Stimulated activated CD8-positive, alpha-beta memory T cell treated with anti-CD3 and anti-CD28 coated beads, Interleukin-7, amount 100 ng/mL, for 1 hour (primary cell): ENCODE measurements at places on chromosomes 2 and 18.

DNA sequence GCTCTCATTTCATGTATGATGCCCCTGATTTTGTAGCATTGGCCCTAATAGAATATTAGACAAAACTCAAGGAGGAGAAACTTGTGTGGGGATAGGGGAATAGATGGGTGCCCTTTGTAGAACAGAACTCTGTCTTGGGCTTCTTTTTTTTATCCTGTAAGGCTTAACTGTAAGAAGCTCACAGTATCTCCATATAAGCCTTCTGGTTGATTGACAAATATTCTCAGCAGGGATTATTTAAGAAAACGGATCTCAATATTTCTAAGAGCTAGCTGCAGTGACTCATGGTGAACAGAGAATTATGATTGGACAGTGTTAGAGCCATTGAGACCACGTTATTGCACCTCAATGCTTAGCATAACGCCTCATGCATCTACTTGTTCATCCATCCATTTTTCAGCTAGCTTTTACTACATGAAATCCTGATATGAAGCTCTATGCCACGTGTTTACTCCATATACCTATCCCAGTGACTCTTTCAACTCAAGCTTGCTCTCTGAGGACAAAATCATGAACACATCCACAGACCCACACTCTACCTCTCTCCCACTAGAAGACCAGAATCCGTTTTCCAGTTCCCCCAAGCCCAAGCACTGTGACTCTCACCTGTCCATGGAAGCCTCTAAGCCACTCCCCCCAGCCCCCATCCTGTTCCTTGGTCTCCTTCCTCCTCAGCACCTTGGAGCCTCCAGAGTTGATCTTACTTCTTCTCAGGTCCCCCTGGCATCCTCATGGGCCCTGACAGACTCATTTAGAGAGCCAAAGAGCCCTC lies 99.2 kb downstream of the BCL2L11 start:
- no peak for DNase-seq

DNA sequence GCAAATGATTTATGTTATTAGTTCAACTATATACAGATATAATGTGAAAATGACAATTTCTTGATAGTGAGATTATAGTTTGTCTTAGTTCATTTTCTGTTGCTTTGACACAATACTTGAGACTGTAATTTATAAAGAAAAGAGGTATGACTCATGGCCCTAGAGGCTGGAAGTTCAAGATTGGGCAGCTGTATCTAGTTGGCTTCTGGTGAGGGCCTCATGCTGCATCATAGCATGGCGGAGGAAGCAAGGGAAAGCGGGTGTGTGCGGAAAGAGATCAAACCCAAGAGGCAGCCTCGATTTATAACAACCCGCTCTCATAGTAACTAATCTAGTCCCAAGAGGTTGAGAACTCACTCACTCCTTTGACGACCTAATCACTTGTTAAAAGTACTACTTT lies 11.4 kb downstream of the PLEKHA3 start:
- no peak for DNase-seq

- no peak for DNase-seq
Measured at GRCh38 chr2:149587950-149588487, 444 bp upstream of the MMADHC start.

DNA sequence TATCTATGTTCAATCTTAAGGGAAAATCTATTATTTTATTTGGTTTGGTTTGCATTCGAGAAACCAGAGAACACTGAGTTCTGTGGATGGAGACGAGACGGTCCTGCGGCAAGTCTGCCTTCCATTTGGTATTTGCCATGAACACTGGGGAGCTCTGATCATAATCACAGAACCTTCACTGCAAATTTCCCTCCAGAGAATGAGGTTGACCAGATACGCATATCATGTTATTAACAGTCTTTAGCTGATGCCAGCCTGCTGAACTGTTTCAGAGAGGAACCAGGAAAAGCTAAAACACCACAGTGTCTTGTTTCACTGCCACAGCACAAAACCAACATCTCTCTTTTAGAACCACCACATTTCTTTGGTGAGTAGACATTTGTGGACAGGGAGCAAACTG lies 269.4 kb upstream of the AGAP1 start:
- no peak for DNase-seq

DNA sequence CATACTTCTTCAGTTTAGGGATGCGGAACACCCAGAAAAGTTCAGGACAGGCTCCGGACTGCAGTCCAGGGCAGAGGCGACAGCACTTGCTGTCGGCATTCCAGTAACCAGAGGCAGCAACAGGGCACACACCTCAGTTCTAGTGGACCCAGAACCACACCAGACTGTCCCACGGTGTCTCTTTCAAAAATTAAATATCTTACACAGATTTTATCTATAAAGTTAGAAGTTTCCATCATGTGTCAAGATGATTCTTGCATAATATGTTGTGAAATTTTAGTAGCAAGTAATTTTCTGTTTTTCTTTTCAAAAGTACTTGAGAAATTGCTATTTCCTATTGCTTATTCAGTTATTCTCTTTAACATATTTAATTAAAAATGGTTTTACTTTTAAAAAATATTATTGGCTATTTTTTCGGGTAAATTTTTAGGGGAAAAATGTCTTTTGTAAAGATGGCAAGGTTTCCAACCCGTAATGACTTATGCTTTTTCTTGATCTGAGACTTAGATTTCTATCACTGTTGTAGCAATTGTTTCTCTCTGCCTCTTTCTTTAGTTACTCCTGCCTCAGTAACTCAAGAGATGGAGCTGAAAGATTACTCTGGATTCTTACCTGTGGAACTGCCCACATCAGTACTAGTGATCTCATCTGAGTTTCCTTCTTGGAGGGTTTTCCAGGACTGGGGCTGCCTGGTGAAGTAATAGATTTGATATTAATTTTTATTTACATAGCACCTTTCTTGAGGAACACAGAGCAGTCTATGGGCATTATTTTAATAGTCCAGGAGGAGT lies 182.7 kb downstream of the LTBP1 start:
- DNase-seq, result no peak

DNA sequence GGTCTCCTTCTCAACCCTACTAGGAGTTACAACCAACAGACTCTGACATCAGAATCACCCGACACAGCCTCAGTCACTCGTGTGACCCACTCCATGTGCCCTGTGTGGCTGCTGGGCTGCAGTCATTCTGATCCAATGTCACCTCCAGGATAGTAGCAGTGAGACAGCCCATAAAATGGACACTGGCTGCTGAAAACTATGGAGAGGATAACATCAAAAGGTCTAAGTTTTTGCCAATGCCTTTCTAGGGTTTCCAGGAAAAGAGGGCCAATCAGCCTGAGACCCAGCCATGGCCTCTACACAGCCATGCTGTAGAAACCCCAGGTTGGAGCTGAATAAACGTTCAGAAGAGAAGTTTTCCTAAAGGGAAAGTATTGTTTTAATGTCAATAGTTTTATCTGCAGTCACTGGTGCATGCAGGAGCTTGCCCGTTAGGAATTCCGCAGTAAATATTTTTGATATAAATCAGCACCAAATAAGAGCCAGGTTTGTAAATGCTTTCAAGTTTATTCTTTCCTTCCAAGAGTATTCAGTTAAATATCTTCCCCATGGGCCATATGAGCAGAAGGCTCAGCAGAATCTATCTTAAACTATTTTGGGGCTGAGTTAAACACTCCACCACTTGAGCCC lies 92.2 kb upstream of the PID1 start:
- DNase-seq, result no peak

- no peak for DNase-seq
Measured at GRCh38 chr18:72727038-72727655, 140.6 kb downstream of the NETO1 start.

- no peak for DNase-seq
Measured at GRCh38 chr2:177147093-177147694, 65.4 kb upstream of the HNRNPA3 start.

GRCh38 chr2:84799772-84800171 lies 81.1 kb downstream of the TRABD2A start:
- no peak for DNase-seq

- DNase-seq, result no peak
Measured at GRCh38 chr2:139674577-139674976, 894.4 kb upstream of the NXPH2 start.

DNA sequence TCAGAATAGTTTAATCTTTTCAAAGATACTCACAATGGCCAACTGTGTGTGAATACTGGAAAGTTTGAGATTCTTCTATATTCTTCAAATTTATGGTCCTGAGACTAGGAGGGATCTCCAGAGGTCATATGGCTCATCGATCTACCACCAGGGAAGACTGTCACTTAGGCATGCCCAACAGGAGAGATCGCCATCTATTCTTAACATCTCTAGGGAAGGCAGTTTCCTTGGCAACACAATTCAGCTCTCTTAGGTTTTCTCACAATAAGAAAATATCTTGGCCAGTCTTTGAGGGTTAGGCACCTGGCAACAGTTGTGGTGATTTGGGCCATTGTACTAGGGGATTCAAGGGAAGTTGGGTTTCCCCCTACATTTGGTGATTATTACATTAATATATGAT lies 107.2 kb downstream of the GALNT3 start:
- no peak for DNase-seq

DNA sequence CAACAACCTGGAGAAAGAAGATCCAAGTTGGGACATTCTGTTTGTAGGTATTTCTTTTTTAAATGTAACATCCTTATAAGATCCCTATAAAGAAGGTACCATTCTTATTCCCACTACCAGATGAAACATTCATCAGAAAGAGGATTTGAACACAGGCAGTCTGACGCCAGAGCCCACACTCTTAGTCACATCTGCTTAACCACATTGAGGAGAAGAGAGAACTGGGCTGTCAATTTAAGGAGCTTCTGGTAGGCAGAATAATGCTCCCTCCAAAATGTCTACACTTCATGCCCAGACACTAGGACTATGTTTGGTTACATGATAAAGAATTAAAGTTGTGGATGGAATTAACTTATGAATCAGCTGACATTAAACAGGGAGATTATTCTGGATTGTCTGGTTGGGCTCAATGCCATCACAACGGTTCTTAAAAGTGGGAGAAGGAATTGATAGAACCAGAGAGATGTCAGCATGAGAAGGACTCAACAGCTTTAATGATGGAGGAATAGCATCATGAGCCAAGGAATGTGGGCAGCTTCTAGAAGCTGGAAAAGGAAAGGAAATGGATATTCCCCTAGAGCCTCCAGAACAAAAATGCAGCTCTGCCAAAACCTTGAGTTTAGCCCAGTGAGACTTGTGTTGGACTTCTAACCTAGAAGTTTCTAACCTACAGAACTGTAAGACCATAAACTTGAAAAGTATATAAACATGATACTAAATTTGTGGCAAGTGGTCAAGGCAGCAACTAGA lies 82.2 kb downstream of the KLF7 start:
- no peak for DNase-seq

DNA sequence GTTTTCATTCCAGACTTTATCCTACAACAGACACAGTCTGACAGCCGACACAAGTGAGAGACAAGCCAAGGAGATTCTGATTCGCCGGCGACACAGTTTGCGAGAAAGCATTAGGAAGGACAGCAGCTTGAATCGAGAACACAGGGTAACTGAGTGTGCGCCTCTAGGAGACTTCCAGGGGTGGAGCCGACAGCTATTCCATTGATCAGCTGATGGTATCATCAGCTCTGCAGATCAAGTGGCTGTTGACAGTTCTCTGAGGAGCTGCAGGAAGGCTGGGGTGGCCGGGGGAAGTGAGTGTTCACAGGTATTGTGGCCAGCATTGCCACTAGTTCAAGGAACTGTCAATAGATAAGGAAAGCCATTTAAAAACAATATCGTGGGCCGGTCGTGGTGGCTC lies 57.3 kb upstream of the TMEM182 start:
- no peak for DNase-seq

DNA sequence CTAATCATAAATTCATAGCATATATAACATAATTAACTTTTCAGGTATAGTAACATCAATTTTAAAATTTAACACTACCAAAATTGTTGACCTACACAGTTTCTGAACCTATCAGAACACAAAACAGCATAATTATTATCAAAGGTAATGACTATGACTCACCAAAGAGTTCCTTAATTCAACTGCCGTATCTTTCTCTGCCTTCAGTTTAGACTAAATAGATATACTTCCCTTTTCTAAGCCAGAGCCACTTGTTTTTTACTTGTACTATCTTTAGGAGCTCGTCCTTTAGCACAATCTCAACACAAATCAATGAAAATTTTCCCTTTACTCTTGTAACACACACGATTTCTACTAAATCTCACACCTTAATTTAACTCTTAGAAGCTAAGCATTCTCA lies 54.4 kb downstream of the CCDC88A start:
- no peak for DNase-seq

DNA sequence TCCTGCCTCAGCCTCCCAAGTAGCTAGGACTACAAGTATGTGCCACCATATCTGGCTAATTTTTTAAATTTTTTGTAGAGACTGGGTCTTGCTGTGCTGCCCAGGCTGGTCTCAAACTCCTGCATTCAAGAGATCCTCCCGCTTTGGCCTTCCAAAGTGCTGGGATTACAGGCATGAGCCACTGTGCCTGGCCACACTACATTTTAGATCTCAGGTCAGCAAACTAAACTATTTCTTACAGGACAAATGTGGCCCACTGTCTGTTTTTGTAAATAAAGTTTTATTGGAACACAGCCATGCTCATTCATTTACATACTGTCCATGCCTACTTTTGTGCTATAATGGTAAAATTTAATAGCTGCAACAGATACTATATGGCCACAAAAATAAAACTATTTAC lies 17.8 kb downstream of the INO80D start:
- DNase-seq, result no peak

DNA sequence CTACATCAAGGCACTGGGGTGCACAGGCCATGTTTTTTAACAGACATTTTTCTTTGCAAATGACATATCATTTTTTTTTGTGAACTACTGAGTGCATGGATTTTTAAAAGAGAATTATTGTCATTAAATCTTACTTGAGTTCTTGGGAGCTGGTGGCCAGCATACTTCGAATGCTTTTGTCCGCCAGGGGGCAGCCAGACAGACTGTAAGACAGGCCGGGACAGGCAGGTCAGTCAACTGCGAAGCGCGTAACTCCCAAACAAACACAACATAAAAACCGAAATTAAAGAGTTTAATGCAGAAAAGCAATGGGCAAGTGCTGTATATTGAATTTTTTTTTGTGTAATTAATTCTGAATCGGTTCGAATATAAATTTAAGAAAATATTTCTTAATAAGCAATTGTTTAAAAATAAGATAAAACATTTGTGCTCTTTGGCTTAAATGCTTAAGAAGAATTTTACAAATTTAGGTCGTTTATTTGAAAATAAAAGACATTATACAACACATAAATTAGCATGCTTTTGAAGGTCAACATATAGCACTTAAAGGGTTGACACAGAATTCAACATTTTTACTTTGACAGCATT lies 142.2 kb upstream of the PXDN start:
- DNase-seq, result no peak

DNA sequence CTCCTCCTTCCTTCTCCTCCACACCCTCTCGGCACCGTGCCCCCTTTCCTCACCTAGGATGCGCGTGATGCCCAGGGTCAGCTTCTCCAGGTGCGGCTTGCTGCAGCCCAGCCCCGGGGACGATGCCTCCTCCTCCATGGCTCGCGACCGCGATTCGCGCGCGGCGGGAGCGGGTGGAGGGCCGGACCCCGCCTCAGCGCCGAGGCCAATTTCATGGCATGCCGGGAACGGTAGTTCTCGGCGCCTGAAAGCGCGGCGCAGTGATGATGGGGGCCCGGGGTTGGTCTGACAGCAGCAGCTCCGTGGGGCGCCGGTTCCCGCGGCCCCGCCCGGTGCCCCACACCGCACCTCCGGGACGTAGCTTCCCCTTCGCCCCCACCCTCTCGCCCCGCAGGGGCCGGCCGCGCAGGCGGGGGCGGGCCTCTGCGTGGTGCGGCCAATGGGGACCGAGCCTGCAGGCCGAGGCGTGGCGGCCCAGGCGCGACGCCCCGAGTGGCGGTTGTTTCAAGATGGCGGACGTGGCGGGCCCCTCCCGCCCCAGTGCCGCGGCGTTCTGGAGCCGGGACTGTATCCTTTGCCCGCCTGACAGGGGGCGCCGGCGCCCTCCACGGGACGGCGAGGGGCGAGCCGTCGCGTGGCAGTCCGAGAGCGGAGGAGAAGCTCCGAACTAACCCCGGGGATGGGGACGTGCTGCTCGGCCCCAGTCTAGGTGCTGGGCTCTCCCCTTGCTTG lies at the start of the genes KIAA1328 and TPGS2:
TSS of gene KIAA1328 (plus strand) at position 498 of the 732 bp plus-strand sequence. CDS start at position 510, 12 bp downstream.
TSS of gene TPGS2 (minus strand) at position 373 of the 732 bp plus-strand sequence. CDS start at position 138, 235 bp downstream.
- peak; percentile 75 for DNase-seq
